ENCODE measurements at places on chromosomes 6 and 20.
A peak's percentile ranks its signal among the peaks of the same experiment; 100 is the strongest.

DNA sequence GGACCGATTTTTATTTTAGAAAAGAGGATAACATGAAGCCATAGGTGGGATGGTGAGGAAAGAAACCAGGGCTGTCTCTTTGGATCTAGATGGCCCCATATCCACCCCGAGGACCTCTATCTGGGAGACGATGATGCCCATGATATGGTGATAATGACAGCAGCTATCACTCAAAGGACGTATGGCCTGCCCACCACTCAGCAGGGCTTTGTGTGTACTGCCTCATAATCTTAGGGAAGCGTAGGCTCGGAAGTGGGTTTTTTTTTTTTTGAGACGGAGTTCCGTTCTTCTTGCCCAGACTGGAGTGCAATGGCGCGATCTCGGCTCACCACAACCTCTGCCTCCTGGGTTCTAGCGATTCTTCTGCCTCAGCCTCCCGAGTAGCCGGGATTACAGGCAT, 8.2 kb upstream of the TAF8 start:
- no peak for DNase-seq

DNA sequence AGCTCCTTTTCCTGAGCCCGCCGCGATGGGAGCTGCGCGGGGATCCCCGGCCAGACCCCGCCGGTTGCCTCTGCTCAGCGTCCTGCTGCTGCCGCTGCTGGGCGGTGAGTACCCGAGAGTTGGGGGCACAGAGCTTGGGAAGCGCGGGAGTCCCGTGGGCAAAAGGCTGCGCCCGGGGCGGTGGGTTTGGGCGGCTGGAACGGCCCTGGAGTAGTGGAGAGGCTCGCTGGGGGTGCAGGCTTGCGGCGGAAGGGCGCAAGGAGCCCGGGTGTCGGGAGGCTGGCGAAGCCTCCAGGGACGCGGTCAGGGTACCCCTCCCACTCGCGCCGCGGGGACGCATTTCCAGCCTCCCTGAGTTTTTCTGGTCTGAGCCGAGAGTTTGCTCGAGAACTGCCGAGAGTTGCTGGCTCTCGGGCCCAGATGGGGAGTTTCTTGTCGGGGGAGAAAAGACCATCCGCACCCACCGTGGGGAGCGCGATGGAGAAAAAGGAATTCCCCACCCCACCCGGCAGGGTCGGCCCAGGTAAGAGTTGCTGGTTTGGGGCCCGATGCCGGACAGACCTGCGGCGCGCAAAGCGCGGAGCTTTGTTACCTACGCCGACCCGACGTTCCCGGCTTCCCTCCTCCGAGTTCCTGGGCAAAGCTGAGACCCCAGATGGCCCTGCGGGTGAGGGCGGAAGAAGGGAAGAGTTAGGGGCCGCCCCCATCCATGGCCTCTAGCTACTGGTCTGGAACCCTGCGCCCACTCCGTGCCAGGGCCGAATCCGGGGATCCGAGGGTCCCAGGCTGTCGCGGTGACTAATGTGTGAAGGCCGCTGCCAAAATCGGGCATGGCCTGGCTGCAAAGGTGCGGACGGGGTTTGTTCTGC, 584 bp downstream of the PTK7 start:
- DNase-seq, result no peak

DNA sequence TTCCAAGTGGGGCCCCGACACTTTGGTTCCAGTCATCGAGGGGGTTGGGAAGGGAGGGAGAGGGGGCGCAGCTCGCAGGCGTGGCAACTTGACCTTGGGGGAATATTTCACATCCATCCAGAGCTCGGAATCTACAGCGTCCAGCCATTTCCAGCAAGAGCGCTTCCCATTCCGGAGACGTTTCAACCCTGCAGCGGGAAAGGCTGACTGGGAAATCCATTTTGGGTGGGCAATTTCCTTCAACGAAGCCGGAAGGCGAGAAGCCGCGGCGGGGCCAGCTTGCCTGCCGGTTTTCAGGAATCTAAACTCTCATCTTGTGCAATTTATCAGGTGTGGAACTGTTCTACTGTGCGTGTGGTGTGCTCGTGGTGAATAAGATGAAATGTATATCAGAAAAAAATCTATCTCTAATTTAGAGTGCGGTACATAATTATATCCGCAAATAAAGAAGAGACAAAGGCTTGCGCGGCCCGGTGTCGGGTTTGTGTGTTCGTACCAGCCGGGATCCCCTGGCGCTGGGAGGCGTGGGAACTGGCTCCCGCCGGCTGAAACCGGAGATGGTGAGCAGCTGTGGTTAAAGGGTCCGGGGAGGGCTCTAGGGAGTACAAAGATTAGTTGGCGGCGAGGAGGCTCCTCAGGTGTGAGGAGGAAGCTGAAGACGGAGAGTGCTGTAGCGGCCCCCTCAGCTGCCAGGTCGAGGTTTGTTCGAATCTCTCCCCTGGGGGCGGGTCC, 4.8 kb downstream of the SLC32A1 start:
- no peak for DNase-seq

DNA sequence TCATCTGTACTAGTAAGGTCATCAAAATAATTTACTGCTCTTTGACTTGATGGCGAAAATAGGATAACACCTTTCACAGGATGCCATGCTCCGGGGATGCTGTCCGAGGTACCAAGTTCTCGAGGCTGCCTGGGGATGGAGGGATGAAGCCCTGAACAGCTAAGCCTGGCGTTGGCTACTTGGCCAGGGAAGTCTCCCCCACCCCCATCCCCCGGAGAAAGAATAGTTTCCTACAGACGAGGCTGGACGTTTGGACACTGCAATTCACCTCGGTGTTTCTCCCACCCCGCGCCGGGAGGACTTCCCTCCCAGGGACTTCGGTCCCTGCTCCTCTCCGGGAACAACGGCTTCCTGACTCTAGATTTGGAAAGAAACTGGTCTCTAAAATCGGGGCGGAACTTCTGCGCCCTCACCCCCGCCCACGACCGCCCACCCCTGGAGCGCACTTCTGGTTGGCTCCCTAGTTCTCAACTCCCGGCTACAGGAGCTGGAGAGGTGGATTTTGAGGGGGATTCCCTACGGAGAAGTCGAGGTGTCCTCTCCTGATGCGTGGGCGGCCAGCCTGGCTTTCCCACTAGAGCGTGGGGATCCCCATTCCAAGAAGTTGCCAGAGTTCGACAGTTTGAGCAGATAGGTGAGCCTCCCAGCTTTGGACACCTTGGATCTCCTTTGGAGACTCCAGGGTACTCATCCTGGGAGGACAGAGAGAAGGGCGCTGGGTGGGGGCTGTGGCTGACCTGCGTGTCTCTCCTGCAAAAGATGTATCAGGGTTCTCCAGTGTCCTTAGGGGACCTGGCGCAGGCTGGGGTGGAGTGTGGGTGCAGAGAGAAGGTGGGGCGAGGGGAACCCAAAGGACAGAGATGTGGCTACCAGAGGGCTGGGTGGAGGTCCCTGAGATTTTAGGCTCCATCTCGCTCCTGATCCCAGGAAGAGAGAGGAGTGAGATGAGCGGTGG, 1.1 kb downstream of the PCSK2 start:
- DNase-seq, result no peak

DNA sequence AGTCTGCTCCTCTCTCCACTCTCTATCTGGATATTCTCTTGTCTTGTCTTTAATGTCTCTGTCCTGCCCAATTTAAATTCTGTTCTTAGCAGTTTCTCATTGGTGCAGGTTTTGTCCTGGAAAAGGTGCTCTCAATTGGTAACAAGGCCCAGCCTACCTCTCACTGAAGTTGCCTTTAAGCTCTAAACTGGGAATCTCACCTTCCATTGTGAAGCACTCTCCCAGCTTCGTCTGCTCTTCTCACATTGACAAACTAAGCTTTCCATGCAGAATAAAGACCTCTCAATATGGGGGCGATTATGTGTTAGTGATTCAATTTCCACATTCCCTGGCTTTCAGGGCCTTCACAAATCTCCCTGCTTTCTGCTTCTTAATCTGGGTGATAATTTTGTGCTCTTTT, 1712.2 kb downstream of the GRIK2 start:
- no peak for DNase-seq

- DNase-seq, result no peak
Observed at GRCh38 chr20:52160621-52161204, 30.9 kb downstream of the ZFP64 start.

DNA sequence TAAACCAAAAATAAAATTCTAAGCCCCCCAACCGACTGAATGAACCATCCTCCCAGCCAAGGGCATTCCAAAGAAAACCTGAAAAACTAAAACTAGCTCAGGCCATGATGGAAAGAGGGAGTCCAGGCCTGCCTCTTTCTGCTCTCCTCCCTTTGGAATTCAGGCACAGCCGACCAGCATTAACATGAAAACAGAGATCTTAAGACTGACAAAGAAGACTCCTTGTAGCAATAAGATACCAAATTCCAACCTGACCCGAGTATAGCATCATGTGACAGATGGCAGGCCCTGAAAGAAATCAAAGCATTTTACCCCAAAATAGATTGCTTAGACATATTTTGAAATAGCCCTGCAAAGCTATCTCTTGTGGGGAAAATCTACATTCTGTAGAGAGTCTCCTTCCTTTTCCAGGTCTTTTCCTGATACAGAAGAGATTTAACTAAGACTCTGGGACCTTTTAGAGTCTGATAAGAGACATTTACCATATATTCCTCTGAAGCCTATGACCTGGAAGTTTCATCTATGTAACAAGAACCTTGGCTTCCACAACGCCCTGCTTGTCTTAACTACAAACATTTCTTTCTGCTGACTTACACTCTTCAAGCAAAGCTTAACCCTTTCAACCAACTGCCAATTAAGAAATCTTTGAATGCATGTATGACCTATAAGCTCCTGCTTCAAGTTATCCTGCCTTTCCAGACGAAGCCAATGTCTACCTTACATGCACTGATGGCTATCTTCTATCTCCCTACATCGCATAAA, 22.2 kb upstream of the TXLNB start:
- no peak for DNase-seq

DNA sequence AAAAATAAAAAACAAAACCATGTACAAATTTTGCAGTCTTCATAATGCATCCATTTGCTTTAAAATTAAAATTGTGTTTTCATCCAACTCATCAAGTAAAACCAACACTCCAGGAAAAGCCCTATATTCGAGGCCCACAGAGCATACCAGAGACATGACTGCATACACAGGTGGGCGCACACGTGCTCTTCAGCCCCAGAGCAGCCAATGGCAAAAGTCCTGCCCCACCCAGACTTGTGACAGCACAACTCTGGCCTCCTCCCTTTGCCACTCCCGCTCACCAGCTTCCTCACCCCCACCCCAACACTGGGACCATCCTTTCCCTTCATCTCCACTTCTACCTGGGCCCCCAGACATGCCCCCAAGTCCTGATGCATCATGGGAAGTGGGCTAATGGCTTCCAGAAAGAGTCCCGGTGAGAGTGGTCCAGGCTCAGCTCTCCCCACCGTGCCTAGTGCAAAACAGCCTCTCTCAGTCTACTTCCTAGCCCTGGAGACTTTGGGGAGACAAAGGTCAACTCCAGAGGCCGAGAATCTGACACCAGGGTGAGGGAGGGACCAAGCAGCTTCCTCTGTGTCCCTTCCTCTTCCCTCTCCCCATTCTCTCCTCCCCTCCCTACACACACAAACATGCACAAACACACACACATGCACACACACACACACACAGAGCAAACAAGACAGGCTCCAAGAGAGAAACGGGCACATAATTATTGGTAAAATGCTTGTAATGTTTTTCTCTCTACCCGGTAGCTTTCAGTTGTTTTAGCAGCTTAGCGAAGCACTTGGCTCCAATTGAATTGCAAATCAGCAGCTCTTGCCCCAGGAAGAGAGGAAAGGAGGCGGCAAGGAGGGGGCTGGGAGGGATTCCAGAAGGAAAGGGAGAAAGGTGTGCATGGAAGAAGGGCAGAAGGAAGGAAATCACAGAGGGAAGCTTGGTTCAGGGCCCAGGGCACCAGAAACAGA, 14.3 kb downstream of the GRM4 start:
- DNase-seq, result no peak

- no peak for DNase-seq
Observed at GRCh38 chr6:112007805-112008204, 46.1 kb upstream of the CCN6 start.

- DNase-seq, result no peak
Observed at GRCh38 chr6:44435500-44435899, 48.0 kb downstream of the CDC5L start.

DNA sequence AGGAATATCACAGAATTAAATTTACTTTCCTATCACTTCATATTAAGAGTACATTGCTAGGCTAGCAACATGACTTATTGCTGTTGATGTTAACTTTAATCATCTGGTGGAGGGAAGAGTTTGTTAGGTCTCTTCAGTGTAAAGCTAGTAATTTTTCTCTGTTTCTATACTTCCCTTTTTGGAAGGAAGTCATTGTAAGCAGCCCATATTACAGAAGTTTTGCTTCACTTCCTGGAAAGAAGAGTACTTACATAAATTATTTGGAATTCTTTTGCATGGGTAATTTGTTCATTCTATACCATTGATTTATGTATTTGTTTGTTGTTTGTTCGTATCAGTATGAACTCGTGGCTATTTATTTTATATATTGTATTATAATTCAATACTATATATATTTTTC, 405.2 kb downstream of the RFPL4B start:
- no peak for DNase-seq

DNA sequence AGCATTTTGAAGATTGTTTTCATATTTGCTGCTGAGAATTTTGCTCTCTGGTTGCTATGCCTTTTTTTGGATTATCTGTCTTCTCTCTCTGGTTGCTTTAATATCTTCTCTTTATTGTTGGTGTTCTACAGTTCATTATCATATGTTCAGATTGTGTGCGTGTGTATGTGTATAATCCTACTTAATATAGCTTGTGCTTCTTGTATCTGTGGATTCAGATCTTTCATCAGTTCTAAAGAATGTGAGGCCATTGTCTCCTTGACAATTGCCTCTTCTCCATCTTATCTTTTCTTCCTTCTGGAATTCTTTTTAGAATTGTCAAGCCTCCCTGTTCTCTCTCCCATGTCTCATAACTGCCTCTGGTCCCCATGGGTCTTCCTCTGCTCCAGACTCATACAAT, 195.4 kb downstream of the CDC5L start:
- DNase-seq, result no peak

DNA sequence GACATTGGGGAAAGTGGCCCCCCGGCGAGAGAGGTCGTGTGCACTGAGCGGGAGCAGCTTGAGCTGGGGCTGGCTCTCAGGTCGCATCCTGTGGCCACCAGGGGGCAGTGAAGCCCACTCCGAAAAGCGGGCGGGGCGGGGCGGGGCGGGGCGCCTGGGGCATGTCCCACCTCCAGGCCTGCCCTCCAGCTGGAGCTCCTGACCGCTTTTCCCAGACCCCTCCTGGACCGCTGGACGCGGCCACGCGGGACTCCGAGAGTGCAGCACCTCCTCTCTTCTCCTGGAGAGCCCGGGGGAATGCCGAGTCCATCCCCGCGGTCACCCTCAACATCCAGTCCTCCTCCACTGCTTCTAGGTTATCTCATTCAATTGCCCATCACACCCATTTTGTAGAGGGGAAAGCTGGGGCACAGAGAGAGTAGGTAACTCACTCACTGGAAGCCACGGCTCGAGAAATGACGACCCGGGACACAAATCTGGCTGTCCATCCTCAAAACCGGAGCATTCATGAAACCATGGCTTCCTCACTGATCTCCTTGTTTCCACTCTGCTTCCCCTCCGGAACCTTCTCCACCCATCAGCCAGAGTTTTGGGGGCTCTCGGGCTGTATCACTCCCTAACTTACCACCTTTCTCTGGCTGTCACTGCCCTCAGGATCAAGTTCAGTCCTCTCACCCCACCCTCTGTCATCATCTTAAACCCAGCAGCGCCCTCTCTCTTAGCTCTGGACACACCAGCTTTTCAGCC, 24.1 kb downstream of the COX4I2 start:
- DNase-seq, result peak; percentile 56

Measured in stimulated activated CD8-positive, alpha-beta memory T cell treated with anti-CD3 and anti-CD28 coated beads, Interleukin-15, amount 100 ng/mL, for 4 hours (primary cell).